Sigmoid colon (tissue), 7 donors: ENCODE measurements at places on chromosomes 4 and X. TPM values are rescaled to one million over a fixed set of nuclear protein-coding genes. Genes with fewer than 3 reads are reported as not detected.

PLP1 gene
- 112 TPM for total RNA-seq

CACNA1F gene
- total RNA-seq: not detected

TRIML2 gene
- total RNA-seq: not detected

GRCh38 chrX:47568656-47569295, 7.8 kb downstream of the ARAF start:
- no peak overlapping the region for H3K27ac ChIP-seq
- DNase-seq: no peak
- H3K36me3 ChIP-seq: peaks cover 63% of the 10 kb centered on the region
- no peak overlapping the region for H3K4me3 ChIP-seq
- H3K27me3 ChIP-seq: no peaks in the 10 kb centered on the region

DNA sequence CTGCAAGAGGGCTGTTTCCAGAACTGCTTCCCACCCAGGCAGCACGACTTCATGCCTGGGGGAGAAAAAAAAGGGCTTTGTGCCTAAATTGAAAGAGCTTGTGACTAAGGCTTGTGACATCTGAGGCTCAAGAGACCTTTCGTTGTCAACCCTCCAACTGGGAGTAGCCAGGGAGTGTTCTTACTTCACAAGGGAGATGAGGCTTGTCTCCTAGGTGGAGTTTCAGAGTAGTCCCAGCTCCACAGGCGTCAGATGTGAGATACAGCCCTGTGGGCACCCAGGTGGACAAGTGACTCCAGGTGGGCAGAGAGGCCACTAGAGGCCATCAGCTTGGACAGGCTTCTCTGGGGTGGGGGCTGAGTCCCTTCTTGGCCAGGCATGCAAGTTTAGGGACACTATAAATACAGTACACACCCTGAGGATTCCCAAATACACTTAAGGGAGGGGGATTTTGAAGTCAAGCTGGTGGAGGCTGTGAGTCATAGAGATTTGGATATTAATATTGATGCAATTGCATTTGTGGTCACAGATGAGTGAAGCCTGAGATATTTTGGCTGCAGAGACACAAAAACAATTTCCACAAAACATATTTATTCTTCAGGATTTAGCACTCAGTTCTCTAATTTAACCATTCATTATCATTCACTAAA, 40.1 kb upstream of the SETD7 start:
- H3K36me3 ChIP-seq: no peaks in the 10 kb centered on the region
- H3K4me1 ChIP-seq: no peaks in the 10 kb centered on the region
- H3K4me3 ChIP-seq: no peak overlapping the region
- DNase-seq: peak; percentile 71
